ENCODE measurements at places on chromosomes 1 and 21. TPM values are rescaled to one million over a fixed set of nuclear protein-coding genes. Genes with fewer than 3 reads are reported as not detected.

The PSMG1 gene
- 84.3 TPM for total RNA-seq

The TMEM54 gene
- total RNA-seq, result not detected

The ADORA3 gene
- total RNA-seq, result 0.15 TPM

The HES4 gene
- total RNA-seq, result 0.46 TPM

The TOR1AIP2 gene
- total RNA-seq, result 49.2 TPM

The COG2 gene
- 27.3 TPM for total RNA-seq

The ANKRD34A gene
- 2.0 TPM for total RNA-seq

The TSPAN1 gene
- not detected for total RNA-seq

The ALX3 gene
- total RNA-seq, result not detected

The CR2 gene
- total RNA-seq, result not detected

The RORC gene
- total RNA-seq, result 7.3 TPM

The SMPDL3B gene
- total RNA-seq, result 0.20 TPM

The HUNK gene
- total RNA-seq, result 0.15 TPM

The FUBP1 gene
- 217 TPM for total RNA-seq

The C1orf116 gene
- not detected for total RNA-seq

The KLF17 gene
- total RNA-seq, result not detected

The TLCD4 gene
- total RNA-seq, result 0.04 TPM

The RNF186 gene
- not detected for total RNA-seq

The LMOD1 gene
- not detected for total RNA-seq

The SH2D5 gene
- total RNA-seq, result not detected

The AGO1 gene
- total RNA-seq, result 22.3 TPM

The CAMSAP2 gene
- 0.81 TPM for total RNA-seq

The INTS7 gene
- 29.9 TPM for total RNA-seq

The KCNK2 gene
- total RNA-seq, result not detected

The PPM1J gene
- not detected for total RNA-seq

The CD101 gene
- 4.2 TPM for total RNA-seq

The RCSD1 gene
- 152 TPM for total RNA-seq

The TNNI3K gene
- 0.40 TPM for total RNA-seq

The HES5 gene
- total RNA-seq, result not detected

The TRABD2B gene
- total RNA-seq, result not detected

The RIT1 gene
- 24.0 TPM for total RNA-seq

The CACNA1S gene
- not detected for total RNA-seq

The PLA2G2D gene
- total RNA-seq, result not detected

The OR6N1 gene
- not detected for total RNA-seq

The C1orf226 gene
- total RNA-seq, result not detected

The BRINP3 gene
- total RNA-seq, result not detected

The RGS7 gene
- total RNA-seq, result not detected

The ECM1 gene
- total RNA-seq, result 1.2 TPM

The VHLL gene
- 0.52 TPM for total RNA-seq

The TMPRSS2 gene
- total RNA-seq, result not detected

The IFI44L gene
- 358 TPM for total RNA-seq

The LCE3C gene
- not detected for total RNA-seq

The TAS1R1 gene
- total RNA-seq, result not detected

The PGLYRP3 gene
- not detected for total RNA-seq

The AHDC1 gene
- total RNA-seq, result 15.3 TPM

The RAVER2 gene
- 1.7 TPM for total RNA-seq

The TEDDM1 gene
- total RNA-seq, result not detected

The STIL gene
- total RNA-seq, result 44.0 TPM

The NLRP3 gene
- 2.5 TPM for total RNA-seq

The ANKRD45 gene
- total RNA-seq, result not detected

The NHLH2 gene
- not detected for total RNA-seq

The PDC gene
- not detected for total RNA-seq

The CRNN gene
- total RNA-seq, result not detected

The TAS1R3 gene
- total RNA-seq, result 3.7 TPM

The TNFRSF25 gene
- 92.8 TPM for total RNA-seq

The TTC39A gene
- total RNA-seq, result not detected

The ICOSLG gene
- total RNA-seq, result 5.5 TPM

All from activated CD4-positive, alpha-beta T cell treated with anti-CD3 and anti-CD28 coated beads, Interleukin-2, amount 10 ng/mL, durations not matched to agents 7 days and 5 days (primary cell).